ENCODE measurements at places on chromosomes 12 and 14.

GRCh38 chr12:52247622-52248540 lies 14.8 kb downstream of the KRT7 start:
- no peak for DNase-seq

GRCh38 chr14:33962016-33962415 lies 11.1 kb upstream of the EGLN3 start:
- no peak for DNase-seq

DNA sequence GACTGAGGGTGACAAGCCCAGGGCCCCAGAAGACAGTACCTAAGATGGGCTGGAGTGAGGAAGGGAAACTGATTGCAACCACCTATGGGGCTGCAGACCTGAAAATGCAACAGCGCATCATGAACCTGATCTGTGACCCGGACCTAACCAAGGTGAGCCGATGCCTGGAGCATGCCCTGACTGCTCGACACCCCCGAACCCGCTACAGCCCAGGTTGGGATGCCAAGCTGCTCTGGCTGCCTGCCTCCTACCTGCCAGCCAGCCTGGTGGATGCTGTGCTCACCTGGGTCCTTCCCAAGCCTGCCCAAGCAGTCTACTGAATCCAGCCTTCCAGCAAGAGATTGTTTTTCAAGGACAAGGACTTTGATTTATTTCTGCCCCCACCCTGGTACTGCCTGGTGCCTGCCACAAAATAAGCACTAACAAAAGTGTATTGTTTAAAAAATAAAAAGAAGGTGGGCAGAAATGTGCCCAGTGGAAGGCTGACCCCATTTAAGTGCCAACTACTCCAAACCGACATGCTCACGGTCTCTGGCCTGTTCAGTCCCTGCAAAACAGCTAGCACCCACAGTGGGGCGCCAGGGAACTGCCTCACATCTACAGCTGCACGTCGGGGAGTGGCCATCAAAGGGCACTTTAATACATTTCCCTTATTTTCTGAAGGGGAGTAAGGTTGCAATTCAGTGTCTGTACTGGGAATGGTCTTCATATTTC lies 4.2 kb downstream of the RDH5 start:
- DNase-seq: no peak

DNA sequence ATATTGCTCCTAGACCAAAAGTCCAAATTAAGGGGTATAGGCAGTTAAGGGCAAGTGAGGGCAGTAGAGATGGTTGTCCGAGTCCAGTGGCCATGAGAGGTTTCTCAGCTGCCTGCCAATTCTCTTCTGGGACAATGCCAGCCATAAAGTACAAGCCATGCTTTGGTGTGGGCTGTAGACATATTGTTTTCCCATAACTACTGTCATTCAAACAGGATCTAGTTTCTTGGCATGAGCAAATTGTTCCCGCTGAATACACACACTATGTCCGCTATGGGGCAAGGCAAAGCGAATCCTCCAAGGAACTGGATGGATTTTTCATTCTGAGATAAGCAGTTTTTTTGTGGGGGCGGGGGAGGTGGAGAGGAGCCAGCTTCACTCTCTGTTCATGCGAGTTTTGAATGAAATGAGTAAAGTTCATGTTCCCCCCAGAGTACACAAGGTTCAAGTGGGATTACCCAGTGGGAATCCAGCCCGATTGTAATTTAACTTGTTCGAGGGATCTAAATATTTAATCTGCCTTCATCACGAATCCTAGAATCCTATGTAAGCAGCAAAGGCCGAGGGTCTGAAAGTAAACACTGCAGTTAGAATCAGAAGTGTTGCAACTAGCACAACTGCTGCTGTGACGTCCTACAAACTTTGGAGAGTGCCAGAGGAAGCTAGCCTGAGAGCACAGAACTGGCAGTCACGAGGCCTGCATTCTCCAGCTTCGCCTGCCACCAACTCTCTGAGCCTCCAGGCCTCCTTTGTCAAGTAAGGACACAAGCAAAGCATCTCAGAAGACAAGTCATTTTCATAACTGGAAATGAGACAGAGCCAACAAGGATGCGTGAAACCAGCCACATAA lies 137.0 kb downstream of the CRADD start:
- peak; percentile 85 for DNase-seq

- peak; percentile 12 for DNase-seq
These were observed 75.8 kb downstream of the C12orf50 start for GRCh38 chr12:87953256-87953860.

GRCh38 chr12:105440037-105440664 lies 109.7 kb downstream of the C12orf75 start:
- DNase-seq: no peak

DNA sequence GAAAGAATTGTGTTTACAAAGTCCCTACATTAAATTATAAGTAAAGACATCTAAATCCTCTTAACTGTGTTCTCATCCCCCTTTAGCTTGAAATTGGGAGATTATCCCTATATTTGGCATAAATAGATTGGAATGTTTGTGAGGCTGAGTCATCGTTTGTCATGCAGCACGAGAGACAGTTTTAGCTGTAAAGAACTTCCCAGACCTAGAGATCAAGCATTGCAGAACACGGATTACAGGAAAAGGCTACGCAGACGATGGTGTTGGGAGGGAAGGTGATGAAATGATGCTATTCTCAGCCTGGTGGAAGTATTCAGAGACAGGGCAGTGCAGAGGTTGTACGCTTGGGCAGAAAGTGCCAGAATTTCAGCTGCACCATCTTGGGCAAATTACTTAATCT lies 93.8 kb downstream of the PTPRB start:
- DNase-seq: peak; percentile 65

- no peak for DNase-seq
These were observed 30.8 kb downstream of the COA8 start for GRCh38 chr14:103593577-103593976.

DNA sequence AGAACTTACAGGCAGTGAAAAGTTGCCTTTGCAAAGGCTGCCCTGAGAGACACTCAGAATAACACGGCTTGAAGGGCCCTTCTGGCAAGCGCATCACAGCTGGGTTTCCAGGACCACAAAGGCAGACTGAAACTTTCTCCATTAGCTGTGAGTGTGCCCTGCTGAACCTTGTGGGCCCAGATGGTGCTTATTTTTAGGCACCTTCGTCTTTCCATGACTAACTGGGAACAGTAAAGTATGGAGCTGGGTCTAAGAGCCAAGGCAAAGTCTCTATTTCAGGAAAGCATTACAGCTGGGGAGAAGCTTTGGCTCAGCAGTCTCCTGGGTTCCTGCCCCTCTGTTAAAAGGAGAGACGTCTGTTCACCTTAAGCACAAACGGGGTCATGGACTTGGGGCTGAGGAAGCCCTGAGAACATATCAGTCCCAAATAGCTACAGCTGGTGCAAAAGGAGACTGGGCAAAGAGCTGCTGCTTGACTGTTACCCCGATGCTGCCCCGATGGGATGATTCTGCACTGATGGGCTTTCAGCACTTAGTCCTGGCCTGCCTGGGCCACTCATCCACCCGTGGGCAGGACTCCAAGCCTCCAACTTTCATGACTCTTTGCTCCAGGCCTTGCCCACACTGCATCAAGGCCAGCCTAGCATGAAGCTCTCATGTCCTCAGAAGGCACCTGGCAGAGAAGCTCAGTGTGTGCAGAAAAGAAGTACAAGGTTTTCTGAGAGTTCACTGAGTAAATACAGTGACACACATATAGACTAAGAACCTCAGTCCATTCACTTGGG lies 248.3 kb downstream of the PHLDA1 start:
- DNase-seq: no peak

DNA sequence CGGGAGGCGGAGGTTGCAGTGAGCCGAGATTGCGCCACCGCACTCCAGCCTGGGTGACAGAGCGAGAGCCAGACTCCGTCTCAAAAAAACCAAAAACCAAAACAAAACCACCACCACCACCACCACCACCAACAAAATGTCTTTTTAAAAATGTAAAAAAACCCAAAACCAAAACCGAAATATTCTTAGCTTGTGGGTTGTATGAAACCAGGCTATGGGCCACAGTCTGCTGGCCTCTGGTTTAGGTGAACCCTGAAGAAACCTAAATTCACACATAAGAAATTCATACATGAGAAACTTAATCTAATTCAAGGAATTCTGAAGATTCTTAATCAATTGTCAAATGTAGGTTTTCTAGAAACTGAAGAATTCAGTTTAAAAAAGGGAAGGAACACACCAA lies 37.6 kb downstream of the INSM2 start:
- no peak for DNase-seq

DNA sequence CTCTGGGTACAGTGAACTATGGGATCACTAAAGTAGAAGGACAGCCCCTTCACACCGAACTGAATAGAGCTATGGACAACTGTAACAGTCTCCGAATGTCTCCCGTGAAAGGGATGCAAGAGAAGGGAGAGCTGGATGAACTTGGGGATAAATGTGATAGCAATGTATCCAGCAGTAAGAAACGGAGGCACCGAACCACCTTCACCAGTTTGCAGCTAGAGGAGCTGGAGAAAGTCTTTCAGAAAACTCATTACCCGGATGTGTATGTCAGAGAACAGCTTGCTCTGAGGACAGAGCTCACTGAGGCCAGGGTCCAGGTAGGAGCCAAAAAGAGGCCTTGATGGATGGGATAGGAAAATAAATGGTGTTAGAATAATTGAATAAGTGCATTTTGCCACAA lies 3.5 kb downstream of the ALX1 start:
- no peak for DNase-seq

GRCh38 chr12:25352083-25352918 lies 101.6 kb upstream of the KRAS start:
- DNase-seq: no peak

- no peak for DNase-seq
These were observed 3.5 kb upstream of the RAN start for GRCh38 chr12:130868412-130868811.

DNA sequence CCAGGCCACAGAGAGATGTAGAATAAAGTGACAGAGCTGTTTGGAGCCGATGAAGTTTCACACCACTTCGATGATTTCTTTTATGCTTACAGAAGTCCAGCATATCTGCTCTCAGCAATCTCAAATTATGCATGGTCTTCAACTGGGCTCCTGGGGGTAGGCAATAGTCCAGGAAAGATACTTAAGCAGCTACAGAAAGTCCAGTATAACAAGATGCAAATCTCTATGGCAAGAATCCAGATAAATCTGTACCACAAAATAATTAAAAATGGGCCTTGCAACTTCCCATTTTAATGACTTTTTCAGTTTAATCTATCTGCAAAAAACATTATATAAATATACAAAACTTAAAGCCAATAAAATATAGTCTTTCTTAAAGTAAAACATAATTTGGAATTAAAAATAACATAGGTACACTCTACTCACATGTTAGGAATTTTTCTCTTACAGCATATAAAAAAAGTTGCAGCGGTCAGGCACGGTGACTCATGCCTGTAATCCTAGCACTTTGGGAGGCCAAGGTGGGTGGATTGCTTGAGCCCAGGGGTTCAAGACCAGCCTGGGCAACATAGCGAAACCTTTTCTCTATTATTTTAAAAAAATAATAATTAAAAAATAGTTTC lies 20.5 kb upstream of the RAD51AP1 start:
- DNase-seq: no peak

DNA sequence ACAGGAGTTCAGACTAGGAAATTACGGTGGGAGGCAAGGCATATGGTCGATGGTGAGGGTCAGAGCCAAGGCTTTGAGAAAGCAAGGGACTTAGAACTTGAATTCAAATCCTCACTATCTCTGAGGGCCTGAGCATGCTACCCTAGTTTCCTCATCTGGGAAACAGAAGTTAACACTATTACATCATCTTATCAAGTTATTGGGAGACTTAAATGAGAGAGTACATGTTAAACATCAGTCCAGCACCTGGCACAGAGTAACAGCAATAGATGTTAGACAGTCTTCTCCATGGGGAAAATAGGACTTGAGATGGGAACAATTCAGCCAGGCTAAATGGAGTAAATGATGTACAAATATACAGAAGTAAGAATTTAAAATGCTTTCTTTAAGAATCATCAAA lies 38.5 kb downstream of the SLC38A1 start:
- no peak for DNase-seq

DNA sequence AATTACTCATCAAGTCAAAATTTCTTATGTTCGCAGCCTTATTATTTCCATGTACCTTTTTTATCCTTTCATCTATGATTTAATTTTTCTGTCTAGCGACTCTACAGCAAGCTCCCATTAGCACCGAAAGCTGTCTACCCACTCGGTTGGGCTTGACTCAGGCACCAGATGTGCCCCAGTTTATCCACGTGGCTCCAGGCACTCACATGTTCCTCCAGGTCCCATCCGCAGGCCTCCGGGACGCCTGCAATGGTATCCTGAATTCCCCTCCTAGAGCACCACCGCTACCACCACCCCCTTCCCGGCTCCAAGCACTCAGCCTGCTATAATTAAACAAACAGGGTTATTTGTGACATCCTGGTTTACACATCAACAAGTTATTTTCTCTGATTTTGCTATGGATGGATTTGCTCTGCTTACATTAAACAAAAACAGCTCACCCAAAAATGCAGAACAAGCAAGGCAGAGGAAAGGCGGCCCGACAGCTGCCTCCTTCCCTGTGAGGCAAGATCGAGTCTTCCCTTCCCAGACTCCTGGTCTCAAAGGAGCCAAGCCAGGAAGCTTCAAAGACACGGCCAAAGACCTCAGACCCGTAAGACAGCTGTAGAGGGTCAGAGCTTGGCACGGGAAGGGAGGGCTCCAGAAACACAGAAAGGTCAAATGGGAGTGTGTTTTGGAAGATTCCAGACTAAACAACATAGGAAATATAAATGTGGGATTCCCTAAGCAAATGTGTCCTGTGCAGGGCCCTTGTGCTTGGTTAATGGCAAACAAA lies 253.8 kb downstream of the TTC8 start:
- no peak for DNase-seq

DNA sequence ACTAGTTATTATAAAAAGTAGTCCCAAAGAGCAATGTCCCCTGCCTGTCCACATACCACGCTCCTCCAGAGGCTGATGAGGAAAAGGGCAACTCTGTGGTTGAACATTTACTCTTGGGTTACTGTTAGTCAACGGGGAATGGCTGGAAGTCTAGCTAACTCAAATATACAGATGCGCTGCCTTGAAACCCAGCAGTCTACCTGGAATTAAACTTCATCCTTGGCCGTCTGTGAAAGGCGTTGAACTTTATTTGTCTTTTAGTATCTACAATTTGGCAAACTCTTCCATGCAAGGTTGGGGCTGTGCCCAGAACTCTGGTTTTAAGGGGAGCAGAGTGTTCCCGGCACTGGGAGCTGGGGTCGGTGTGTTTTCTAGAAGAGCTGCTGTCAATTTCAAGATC lies 3.9 kb upstream of the MEG3 start:
- DNase-seq: no peak

GRCh38 chr12:47808574-47809365 lies 10.9 kb downstream of the HDAC7 start:
- no peak for DNase-seq

Data from AG09319 (cell line).